ENCODE measurements at places on chromosomes 11 and 22.

DNA sequence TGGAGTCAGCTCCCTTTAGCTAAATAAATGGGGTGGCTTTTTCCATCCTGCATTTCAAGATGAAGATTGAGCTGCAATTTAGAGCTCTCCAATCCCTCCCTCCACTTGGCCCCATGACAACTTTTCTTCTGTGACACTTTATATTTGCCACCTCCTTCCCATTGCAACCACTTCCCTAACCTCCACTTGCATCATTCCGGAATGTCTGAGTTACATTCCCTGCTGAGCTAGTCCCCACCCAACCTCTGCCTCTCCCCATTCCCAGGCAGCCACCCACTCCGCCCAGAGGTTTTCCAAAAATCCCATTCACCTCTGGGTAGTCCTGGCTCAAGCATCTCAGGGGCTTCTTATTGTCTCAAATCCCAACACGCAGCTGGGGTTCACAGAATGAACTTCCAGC is 24.7 kb downstream of the PC start:
- DNase-seq = no peak

GRCh38 chr11:9982127-9982795 is 311.8 kb downstream of the SBF2 start:
- DNase-seq = no peak

DNA sequence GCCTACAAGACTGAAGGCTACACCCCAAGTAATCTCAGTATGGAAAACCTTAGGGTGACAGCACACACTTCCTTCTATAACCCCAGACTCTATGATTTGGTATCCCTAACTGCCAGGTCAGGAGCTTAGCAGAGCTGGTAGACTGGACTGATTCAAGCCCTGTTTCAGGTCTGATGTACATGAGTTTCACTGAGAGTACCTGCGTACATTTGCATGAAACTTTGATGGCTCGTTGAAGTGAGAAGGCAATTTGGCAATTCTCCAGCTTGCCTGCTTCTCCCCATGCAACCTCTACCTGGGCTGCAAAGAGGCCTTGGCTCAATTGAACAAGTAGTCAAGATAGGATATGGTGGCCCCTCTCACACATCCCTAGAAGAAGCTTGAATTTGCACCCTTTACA is 10.2 kb downstream of the FIBIN start:
- DNase-seq = no peak

- DNase-seq = peak; percentile 45
These were observed 11.5 kb downstream of the CSNK1E start for GRCh38 chr22:38305471-38306448.

GRCh38 chr11:47183031-47183856 is 3.0 kb downstream of the PACSIN3 start:
- DNase-seq = no peak

GRCh38 chr11:130886704-130887103 is 29.6 kb downstream of the SNX19 start:
- DNase-seq = no peak

DNA sequence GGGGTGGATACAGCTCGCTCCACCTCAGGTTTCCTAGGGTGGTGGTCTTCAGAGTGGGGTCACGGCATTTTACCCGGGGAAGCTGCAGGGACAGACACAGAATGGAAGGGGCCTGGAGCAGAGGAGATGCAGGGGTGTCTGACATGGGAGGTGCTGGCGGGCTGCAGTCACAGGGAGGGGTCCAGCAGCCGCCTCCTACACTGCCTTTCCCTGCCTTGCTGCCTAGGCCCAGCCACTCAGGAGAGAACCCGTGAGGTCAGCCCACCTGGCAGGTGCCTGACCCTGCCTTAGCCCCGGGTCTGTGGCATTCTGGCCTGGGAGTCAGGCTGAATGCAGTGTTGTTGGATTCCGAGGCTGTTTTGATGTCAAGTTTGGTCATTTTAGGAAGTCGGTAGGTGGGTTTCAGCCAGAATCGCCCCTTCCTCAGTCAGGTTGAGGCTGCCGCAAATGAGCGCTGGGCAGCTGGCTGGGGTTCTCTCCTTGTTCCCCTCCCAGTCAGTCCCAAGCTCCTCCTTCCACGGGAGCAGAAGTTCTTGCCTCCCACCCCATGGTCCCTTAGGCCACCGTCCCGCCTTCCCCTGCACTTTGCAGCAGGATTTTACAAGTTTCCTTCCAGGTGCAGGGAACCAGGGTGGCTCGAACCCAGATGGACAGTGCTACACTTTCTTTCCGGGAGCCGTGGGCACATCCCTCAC is 294.5 kb downstream of the TBC1D22A start:
- DNase-seq = no peak

DNA sequence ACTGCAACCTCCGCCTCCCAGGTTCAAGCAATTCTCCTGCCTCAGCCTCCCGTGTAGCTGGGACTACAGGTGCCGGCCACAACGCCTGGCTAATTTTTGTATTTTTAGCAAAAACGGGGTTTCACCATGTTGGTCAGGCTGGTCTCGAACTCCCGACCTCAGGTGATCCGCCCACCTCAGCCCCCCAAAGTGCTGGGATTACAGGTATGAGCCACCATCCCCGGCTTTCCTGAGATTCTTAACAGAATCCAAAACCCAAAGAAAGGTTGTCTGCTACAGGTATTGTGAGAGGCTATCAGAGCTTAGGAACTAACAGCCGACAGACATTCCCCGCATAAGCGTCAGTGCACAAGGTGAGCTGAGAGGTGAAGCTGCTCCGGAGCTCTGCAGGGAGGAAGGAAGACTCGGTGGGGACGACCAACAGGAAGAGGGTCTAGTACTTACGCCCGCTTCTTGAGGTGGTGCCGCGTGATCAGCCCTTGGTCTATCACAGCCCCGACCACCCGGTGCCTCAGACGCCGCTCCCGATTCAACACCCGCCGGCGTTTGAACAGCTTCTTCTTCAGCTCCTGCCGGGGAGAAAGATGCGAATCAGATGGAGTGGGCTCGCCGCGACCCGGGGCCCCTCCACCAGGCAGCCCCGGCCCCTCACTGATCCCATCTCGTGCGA is 470 bp downstream of the C11orf98 start:
- no peak for DNase-seq

DNA sequence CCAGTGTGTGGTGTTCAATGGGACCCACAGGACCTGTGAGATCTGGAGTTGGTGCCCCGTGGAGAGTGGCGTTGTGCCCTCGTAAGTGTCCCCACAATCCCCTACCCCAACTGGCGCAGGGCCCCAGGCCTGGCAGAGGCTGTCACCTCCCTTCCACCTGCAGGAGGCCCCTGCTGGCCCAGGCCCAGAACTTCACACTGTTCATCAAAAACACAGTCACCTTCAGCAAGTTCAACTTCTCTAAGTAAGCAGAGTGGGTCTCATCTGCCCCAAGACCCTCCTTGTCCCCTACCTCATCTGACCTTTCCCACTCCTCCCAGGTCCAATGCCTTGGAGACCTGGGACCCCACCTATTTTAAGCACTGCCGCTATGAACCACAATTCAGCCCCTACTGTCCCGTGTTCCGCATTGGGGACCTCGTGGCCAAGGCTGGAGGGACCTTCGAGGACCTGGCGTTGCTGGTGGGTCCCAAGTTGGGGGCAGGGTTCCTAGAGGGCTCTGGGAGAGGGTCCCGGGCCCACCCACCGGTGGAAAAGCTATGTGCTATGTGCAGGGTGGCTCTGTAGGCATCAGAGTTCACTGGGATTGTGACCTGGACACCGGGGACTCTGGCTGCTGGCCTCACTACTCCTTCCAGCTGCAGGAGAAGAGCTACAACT is 8.1 kb downstream of the P2RX6 start:
- no peak for DNase-seq

- no peak for DNase-seq
These were observed 174.1 kb downstream of the CSNK2A3 start for GRCh38 chr11:11178671-11179638.

- DNase-seq = no peak
These were observed 301.8 kb upstream of the RAG2 start for GRCh38 chr11:36899800-36900199.

GRCh38 chr11:8269636-8270035 is 6.0 kb upstream of the LMO1 start:
- no peak for DNase-seq

DNA sequence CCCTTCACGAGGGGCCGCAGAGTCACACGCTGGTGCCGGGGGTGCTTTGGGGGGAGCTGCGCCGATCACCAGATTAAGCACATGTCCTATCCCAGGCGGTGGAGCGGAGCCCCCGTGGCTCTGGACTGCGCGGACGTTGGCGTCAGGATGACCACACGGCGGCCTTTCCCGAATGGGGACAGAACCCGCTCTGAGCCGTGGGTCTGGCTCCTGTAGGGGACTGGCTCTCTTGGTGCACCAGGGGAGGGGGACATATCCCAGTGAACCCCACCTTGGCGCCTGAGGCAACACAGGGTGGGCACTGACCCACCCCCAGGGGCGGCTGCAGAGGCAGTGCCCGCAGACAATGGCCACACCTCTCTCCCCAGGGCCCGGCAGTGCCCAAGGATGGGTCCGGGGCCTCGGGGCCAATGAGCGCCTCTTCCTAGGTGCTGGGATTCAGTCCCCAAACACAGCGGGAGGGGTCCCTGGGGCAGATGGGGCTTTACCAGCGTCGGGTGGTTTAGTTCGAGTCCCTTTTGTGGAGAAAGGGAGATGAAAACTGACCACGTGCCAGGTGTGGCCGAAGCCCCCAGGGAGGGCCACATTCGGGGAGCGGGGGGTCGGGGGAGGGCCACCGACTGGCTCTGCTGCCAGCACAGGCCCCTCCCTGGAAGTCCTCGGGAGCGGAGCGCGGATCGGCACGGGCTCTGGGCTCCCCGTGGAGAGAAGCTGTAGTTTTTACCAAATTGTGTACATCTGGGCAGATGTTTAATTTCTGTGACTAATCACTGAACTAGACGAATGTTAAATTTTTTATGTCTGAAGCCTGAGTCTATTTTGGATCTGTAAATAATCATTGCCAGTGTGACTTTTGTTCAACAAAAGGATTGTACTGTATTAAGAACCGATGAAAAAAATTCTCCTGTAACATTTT is 58.9 kb downstream of the GRAMD4 start:
- no peak for DNase-seq

GRCh38 chr11:116654526-116654925 is 118.3 kb downstream of the BUD13 start:
- DNase-seq = no peak

DNA sequence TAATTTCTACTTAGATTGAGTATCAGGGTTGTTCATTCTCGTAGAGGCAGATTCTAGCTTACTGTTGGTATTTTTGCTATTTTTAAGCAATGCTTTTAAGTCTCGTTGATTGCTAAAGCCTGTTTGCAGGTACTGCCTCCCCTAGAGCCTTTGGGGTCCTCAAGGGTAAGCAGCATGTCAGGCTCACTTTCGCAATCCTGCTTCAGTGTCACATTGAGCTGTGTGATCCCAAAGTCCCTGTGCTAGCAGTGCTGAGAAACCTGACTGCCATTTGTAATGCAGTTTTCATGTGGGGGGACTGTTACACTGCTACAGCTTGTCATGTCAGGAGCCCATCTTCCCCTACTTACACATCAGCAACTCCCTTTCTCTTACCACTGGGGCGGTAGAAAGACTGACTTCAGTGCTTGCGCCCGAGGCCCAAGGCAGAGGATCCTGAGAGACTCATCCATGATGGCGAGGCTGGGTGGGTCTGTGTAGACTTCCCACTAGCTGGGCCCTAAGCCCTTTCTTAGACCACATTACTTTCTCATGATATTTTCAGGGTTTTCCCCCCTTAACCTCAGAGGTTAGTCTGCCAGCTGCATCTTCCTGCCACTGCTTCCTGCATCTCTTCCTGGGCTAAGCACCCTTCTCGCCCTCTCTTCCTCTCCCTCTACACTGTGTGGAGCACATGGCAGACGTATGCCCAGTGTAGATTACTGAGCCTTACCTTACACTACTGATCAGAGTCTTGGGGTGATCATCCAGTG is 40.8 kb upstream of the ST14 start:
- DNase-seq = peak; percentile 15
